Thyroid gland (tissue), 4 donors: ENCODE measurements at places on chromosomes 5 and 9.
A peak's percentile ranks its signal among the peaks of the same experiment; 100 is the strongest.

GRCh38 chr5:149471406-149472183, 79.6 kb downstream of the CSNK1A1 start:
- DNase-seq, result no peak

DNA sequence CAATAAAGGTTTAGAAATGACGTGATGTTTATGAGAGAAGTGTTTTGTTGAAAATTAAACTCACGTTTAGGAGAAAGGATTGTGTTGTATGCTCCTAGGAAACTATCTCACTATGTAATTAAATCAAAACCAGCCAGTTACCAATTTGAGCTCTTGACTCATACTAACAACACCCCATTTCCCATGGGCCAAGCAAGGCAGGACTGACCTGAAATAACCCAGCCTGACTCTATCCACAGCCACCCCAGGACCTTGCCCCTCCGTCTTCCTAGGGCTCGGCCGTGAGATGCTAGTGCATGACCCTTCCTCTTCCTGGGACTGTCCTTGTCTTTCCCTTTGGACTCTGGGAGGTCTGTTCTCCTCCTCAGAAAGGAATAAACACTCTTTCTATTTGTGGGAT, 16.4 kb downstream of the TLR4 start:
- peak; percentile 8 for DNase-seq

DNA sequence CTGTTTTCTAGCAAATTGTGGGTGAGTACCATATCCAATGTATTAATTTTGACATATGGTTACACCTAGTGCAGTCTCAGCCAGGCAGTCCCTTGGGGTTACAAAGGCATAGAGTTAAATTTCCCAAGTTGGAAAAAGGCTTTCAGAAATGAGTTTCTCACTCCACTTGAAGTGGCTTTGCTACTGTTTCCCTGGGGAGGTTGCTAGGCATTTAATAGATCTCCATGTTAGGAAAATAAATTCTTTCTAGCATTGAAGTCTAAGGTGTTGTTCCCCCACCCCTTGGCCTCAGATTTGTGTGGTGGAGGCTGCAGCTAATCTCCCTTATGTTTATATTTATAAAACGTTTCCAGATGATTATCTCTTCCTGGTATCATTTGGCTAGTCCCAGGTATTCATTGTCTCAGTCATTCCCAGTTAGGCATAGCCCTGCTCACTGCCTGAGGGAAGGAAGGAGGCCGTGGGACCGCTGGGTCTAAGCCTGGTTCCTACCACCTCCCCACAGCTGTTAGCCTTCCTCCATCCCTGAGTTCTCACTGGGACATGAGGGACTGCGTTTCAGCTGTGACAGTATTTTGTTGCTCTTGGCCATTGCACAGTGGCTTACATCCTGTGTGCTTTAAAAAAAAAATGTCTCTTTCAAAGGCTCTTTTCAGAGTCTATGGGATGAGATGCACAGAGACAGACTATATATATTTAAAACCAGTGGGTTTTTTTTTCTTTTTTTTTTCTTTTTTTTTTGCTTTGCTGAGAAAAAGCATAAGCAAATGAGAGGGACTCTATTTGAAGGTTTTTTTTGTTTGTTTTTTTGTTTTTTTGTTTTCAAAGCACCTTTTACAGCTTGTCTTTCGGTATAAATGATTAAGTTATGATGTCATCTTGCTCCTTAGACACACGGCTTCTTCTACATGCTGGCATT, 121.5 kb downstream of the MAST4 start:
- DNase-seq, result no peak

DNA sequence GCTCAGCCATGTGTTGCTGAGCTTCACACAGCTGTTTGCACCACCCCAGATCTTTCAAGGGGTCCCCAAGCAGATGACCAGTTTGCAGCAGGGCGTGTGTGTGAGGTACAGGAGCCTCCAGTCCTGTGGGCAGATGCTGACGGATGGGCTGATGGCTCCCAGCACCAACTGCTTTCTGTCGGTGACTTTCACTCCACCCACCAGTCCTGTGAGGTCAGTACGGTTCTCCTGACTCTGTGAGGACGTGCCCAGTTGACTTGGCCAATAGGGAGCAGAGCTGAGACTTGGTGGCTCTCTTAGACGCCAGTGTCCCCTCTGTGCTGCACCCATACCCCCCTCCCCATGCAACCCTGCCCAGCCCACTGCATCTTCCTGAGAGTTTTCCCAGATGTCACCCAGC, 19.7 kb downstream of the COL5A1 start:
- no peak for DNase-seq

DNA sequence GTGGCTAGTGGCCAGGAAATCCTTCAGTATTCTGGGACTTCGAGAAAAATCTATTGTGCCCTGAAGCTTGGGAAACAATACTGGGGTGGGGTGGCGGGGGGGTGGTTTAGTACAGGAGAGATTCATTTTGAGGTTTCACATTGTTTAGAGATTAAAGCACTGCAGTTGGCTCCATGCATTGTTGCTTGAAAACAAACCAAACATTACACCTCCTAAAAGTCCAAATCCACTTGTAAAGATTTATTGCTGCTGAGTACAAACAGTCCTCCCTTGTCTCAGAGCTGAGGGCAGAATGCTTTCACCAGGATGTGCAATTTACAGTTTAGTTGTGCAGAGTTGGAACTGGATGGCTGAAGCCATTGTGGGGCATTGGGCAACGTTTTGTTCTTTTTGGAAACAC, 49.4 kb downstream of the GGTA1 start:
- no peak for DNase-seq

DNA sequence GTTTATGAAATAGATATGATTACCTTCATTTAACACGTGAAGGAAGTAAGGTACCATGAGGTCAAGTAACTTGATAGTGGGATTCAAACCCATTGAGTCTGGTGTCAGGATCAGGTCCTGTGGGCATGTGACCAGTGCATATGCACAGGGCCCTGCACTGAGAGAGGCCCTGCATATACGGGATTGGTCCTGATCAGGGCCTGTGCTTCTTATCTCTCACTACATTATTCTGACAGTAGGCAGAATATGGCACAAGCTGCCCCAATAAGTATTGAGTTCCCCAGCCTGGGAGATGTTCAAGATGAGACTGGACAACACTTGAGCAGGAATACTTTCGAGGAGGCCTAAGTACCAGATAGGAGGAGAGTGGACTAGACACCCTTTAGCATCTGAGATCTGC, 44.0 kb downstream of the GALNT10 start:
- no peak for DNase-seq
